Omental fat pad (tissue), 4 donors: ENCODE measurements at places on chromosomes 13 and 19.

DNA sequence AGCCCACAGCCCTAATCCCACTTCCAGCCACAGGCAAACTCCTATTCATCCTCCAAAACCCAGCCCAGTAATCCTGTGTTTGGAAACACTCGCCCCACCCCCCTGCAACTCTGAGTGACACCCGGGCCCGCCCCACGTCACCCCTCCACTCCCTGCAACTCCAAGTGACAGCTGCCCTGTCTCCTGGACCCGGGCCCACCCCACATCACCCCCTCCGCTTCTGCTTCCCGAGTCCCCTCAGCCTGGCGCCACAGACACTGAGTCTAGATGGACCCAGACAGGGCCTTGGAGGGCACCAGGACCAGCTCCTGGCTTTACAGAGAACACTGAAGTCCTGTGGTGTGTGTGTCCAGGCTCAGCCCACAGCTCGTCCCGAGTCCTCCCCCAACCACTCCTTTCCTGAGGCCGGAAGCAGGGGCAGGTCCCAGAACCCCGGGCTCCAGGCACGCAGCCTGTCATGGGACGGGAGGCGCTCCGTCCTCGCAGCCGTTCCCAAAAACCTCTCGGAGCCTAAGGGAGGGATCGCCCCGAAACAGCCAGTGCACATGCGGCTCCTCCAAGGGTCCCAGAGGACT, 7.7 kb downstream of the REXO1 start:
- DNase-seq, result no peak

GRCh38 chr19:41965106-41965505, 6.0 kb upstream of the RABAC1 start:
- DNase-seq, result no peak

- no peak for DNase-seq
Measured at GRCh38 chr19:10120538-10121189, 965 bp upstream of the EIF3G start.

DNA sequence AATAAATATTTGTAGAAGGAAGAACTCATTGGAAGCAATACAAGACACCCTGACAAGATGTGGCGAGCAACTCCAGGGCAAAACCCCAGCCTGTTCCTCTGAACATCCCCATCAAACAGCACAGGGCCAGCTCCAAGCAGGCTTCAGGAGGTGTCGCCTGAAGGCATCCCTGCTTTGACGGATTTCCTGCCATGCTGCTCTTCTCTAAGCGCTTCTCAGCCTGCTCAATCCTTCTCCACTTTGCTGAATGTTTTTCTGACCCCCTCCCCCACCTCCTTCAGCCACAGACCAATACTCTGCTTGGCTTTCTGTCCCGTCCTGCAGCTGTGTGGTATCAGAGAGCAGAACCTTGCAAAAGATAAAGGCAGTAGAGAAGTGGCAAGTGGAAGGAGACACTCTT, 28.4 kb downstream of the C19orf81 start:
- DNase-seq, result no peak

- DNase-seq, result no peak
Measured at GRCh38 chr19:27676877-27677276, 1536.1 kb downstream of the UQCRFS1 start.

DNA sequence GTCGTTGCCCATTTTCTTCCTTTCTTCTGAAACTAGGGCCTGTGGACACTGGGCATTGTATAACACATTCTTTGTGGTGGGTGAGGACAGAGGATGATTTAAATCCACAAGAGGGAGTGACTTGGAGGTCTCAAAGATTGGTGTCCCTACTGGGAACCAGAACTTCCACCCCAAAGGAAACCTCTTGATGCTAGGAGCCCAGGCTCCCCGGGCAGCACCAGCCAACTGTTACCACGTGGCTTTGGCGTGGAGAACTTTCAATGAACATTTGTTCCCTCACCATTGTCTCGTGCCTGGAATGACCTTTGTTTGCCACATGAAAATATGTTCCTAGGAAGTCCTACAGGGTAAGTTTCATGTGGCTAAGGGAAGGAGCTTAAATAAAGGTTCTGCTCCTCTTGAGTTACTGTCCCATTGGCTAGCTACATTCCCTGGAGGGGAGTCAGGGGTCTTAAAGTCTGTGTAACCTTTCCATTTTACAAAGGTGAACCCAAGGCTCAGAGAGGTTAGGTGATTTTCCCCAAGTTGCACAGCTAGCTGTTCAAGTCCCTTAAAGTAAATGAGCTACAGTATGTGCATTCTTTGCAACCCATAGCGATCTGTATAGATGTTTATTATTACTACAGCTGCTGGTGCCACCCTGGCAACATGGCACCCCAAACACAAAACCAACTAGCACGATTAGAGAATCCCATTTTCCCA, 5.0 kb upstream of the CDX2 start:
- DNase-seq, result no peak

DNA sequence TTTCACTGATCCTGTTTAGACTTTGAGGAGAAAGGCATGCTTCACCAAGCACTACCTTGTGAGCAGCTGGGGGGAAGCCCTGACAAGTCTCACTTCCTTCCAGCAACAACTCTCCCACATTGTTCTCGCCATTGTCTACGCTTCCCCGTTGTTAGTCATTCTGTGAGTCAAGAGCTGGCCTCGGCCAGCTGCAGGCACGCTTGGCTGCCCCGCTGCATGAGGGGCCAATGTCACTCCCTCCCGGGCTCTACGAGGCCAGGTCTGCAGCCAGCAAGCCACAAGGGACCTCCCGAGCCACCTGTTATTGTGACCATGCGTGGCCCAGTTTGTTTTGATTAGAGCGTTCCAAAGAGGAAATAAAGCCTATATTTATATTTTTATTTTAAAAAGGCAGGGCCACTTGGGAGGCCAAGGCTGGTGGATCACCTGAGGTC, 220.9 kb downstream of the FOXO1 start:
- DNase-seq, result no peak

DNA sequence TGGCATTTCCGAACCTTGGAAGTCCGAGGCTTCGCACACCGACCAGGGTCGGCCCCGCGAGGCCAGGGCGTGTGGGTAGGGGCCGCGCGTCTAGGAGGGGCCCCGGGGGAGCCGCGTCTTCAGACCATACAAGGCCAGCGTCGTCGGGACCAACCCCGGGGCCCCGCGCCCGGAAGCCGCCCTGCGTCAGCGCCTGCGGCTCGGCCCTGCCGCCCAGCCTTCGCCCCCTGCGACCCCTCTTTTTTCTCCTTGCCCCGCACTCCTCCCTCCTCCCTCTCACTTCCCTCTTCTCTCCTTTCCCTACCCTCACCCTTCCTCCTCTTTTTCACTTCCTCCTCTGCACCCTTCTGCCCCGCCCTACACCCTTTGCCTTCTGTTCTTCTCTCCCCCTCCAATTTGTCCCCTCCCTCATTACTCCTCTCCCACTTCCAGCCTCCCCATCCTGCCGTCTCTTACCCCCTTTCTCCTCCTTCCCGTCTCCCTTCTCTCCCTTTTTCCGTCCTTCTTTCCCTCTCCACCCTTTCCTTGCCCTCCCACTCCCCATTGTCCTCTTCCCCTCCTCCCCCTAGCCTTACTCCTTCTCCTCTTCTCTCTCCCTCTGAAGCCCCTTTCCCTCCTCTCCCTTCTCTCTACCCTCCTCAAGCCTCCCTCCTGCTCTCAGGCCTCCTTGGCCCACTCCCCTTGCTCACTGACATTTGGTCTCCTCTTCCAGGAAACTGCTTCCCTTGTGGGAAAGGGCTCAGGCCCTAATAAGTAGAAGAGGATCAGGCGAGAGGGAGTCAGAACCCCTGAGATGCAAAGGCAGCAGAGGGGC, 2.2 kb upstream of the PLEKHG2 start:
- no peak for DNase-seq

GRCh38 chr19:21202865-21203494, 61.1 kb downstream of the ZNF431 start:
- DNase-seq, result no peak

DNA sequence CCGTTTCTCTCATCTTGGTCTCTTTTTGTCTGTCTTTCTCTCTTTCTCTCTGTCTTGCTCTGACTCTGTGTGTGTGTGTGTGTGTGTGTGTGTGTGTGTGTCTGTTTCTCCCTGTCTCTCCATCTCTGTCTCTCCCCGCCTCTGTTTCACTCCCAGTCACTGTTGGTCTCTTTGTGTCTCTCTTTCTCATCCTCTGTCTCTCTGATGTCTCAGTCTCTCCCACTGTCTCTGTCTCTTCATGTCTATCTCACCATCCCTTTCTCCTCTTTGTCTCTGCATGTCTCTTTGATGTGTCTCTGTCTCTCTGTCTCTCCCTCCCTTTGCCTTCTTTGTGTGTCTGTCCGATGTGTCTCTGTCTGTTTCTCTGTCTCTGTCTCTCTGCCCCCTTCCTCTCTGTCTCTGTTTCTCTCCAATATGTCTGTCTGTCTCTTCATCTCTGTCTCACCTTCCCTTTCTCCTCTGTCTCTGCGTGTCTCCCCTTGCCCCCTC, 2.5 kb downstream of the NFIC start:
- DNase-seq, result no peak

DNA sequence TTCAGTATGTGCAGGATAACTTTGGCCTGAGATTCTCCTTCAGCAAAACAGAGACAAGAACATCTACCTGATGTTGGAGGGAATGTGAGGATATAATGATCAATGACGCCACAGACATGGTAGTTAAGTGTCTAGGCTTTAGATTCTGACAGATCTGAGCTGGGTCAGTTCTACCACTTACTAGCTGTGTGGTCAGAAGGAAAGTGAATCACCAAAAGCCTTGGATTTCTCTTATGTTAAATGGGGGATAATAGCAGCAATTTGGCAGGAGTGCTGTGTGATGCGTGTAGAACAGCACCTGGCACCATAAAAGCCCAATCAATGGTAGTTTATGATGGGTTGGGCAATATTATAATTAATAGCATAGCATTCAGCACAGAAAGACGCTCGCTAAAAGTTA, 41.7 kb downstream of the RXFP2 start:
- no peak for DNase-seq

DNA sequence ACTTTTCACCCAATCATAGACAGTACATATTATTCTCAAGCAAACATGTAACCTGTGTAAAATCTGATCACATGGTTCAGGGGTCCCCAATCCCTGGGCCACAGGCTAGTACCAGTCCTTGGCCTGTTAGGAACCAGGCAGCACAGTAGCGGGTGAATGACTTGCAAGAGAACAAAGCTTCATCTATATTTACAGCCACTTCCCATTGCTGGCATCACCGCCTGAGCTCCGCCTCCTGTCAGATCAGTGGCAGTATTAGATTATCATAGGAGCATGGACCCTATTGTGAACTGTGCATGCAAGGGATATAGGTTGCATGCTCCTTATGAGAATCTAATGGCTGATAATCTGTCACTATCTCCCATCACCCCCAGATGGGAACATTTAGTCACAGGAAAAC, 133.1 kb downstream of the MAB21L1 start:
- no peak for DNase-seq

DNA sequence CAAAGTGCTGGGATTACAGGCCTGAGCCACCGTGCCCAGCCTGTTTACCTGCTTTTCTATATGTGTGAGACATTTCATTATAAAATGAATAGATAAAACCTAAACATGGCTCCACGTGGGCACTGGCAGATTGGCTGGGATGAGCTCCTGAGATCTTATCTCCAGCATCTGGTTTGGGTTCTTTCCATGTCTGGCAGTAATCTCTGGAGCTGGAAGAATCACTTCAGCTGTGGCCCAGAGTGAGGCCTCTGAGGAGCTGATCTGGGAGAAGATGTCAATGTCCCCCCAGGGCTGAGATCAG, 5.5 kb upstream of the SULT2A1 start:
- no peak for DNase-seq

DNA sequence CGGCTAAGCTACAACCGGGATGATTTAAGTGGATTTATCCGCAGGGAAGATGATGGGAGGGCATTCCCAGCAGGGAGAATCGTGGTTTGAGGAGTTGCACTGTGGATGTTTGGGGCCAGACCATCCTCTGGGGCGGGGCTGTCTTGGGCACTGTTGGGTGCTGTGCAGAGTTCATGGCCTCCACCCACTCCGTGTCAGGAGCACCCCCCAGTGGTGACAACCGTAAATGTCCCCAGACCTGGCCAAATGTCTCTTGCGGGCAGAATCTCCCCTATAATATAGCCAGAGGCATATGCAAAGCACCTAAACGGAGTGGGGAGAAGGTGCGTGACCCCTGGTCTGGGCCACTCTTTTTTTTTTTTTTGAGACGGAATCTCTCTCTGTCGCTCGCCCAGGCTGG, 40.2 kb downstream of the SMIM24 start:
- DNase-seq, result no peak

GRCh38 chr13:58085819-58086218, 454.3 kb downstream of the PCDH17 start:
- no peak for DNase-seq

DNA sequence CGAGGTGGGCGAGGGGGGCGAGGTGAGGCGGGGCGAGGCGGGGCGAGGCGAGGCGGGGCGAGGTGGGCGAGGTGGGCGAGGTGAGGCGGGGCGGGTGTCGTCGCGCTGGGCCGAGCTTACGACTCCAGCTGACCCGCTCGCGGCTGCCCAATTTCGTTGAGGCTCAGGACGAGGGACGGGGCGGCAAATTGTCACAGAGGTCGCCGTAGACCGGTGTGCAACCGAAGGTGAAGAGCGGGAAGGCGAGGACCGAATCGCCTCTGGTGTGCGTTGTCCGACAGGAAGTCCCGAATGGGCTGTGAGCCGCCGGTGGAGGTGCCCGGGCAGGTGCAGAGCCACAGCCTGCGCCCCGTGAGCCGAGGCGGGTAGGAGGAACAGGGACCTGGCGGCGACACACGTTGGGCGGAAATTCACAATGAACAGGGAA, at the start of gene LACC1:
LACC1 (plus strand) TSS at position 150 of the 427 bp plus-strand sequence. CDS start 1,082 bp downstream, outside the sequence.
- DNase-seq, result no peak

DNA sequence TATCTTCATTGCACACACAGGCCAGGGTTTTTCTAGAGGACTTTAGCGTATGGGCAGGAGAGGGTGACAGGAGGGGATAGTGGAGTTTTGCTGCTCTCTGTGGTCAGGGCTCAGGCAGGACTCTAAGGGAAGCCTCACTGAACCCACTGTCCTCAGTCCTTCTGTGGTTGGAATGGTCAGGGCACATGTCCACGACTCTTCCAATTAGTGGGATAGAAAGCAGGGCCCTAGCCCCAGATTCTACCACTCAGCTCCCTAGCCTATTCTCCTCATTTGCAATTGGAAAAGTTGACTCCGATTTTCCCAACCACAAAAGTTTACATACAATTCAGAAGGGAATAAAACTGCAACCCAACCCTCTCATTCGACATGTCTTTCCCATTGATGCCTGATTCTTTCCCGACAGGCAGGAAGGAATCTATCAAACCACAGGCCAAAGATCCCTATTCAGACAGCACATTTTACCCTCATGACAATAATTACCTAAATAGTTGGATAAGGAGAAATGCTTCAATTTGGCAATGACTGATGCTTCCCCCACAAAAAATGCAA, 38.2 kb downstream of the TGDS start:
- DNase-seq, result no peak
